NCI-H510A treated with DMSO at 0.1 percent for 48 hours (cell line): ENCODE measurements at places on chromosomes 1 and 21.

GRCh38 chr1:48681476-48682305 lies 95.0 kb downstream of the BEND5 start:
- DNase-seq: no peak

- DNase-seq: no peak
Measured at GRCh38 chr1:214550857-214551435, 456 bp downstream of the PTPN14 start.

DNA sequence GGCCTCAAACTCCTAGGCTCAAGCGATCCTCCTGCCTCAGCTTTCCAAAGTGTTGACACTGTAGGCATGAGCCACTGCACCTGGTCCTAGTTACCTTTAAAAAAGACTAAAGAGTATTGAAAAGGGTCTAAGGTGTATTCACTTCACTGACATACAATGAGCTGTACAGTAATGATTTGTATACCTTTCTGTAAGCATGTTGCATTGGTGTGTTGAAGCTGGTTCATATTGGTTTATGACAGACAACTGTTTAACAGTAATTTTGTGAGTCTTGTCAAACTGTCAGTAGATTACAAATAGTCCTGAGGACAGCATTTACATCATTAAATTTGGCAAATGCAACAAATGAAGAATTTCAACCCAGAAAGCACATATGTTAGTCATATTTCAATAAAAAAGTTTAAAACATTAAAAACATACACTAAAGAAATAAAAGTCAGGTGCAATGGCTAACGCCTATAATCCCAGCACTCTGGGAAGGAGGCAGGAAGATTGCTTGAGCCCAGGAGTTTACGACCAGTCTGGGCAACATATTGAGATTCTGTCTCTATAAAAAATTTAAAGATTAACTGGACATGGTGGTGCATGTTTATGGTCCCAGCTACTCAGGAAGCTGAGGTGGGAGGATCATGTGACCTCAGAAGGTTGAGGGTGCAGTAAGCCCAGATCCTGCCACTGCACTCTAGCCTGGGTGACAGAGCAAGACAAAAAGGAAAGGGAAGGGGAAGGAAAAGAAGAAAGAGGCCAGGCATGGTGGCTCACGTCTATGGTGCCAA lies 88.3 kb upstream of the HP1BP3 start:
- no peak for DNase-seq

DNA sequence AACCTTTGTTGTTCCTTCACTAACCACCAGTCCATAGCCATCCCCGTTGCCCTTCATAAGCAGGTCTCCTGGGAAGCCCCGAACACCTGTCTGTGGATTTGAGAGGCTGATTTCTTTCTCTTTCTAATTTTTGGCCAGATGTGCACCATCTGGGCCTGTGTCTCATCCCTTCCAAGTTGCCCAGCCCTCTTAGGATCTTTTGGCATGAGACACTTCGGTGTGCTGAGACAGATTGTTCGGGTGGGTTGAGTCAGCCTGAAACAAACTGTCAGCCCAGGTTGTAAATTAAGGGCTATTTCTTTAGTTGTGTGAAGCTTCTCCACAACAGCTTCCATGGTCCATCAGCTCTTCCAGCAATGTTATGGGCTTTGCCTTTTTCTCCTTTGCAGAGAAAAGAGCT lies 1.4 kb upstream of the DNAJC11 start:
- no peak for DNase-seq

GRCh38 chr1:109838838-109839240 lies 71.8 kb upstream of the CSF1 start:
- no peak for DNase-seq

DNA sequence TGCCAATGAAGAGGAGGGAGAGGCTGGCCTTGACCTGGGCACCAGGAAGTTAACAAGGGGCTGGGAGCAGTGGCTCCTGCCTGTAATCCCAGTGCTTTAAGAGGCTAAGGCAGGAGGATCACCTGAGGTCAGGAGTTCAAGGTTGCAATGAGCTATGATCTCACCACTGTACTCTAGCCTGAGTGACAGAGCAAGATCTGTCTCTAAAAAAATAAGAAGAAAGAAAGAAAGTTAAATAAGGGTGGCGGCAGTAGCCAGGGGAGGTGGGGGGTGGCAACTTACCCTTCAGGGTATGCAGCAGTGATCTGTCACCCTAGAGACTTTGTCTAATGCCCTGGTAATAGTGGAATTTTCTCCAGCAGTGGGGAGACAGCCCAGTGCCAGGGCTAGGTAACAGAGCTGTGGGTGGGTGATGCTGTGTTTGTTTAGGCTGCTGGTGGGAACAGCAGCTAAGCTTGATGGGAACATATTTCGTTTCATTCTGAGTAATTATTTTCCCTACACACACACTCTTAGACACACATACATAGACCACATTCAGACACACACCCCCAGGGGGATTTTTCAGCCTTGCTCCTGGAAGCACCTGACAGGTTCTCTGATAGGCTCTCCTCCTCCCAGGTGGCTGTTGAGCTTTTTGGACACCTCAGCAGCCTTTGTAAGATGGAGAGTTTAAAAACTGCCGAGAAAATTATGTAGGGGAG lies 11.3 kb upstream of the SYT6 start:
- no peak for DNase-seq

DNA sequence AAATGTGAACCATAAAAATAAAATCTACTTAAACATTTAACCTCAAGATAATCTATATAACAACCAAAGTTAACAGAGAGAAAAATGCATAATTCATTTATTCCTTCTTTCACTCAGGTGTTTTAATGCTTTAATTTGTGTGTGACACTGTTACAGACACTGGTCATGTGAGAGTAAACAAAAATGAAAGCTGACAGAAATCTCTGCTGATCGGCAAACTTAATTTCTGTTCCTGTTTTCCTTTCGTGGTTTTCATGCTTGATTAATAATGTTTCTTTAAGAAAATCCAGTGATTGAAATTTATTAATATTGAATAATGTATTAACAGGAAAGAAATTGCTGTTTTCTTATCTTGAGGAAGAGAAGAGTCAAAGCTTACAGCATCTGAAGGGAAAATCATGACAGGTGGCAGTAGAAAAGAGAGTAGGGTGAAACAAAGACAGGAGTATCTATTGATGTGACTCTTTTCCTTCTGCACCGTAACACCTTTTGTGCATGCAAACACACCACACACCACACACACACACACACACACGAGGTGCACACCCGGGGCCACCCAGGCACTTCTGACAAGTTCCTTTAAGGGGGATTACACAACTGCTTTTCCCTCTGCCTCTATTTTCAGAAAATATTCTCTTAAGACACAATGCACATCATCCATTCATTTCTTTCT lies 1.6 kb downstream of the OR2AK2 start:
- DNase-seq: no peak

GRCh38 chr1:97461782-97462181 lies 459.1 kb downstream of the DPYD start:
- peak; percentile 0 for DNase-seq

DNA sequence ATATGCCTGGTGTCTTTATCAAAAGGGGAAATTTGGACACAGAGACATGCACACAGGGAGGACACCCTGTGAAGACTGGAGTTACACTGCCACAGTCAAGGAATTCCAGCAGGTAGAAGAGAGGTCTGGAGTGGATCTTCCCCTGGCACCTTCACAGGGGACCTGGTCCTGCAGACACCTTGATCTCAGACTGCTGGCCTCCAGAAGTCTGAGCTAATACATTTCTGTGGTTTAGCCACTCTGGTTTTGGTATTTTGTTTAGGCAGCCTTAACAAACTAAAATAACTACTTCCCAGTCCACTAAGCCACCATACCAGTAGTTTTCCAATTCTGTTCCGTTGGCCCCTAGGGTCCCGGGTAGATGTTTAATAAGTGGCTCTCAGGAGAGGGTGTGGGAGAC lies 164.7 kb downstream of the SETD4 start:
- DNase-seq: no peak

GRCh38 chr1:111556325-111557037 lies 53.0 kb upstream of the ADORA3 start:
- DNase-seq: no peak

DNA sequence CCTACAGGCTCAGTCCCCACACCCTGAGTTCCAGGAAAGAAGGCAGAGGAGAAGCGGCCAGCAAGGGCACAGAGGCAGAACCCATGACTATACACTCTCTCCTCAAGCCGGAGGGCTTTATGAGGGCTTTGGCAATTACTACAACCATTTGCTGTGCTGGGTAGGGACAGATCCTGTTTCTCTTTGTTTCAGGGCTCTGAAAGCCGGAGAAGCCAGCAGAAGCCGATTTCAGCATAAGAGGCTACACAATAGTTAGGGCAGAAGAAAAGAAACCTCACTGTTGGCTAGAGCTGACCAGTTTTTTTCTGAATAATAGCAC lies 13.9 kb downstream of the GPR3 start:
- DNase-seq: no peak

DNA sequence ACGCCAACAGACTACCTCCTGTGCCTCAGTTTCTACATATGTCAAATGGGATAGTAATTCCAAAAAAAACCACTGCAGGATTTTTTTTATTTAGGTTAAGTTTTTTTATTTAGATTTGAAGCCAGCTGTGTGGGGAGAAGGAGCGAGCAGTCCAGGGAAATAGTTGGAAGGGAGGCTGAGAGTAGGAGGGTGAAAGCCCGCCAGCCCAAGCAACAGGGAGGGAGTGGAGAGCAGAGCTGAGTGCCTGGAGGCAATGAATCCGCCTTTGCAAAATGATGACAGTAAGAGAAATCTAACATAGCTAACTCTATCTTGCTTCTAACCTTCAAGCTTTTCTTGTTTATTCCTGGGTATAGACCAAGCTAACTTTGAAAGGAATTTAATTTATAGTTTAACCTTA lies 15.6 kb upstream of the C1orf198 start:
- no peak for DNase-seq

- no peak for DNase-seq
Measured at GRCh38 chr1:214857716-214858115, 224.8 kb upstream of the KCNK2 start.

- peak; percentile 75 for DNase-seq
Measured at GRCh38 chr1:185483664-185484450, 166.8 kb upstream of the IVNS1ABP start.

GRCh38 chr1:15007842-15008241 lies 145.7 kb upstream of the TMEM51 start:
- peak; percentile 25 for DNase-seq

DNA sequence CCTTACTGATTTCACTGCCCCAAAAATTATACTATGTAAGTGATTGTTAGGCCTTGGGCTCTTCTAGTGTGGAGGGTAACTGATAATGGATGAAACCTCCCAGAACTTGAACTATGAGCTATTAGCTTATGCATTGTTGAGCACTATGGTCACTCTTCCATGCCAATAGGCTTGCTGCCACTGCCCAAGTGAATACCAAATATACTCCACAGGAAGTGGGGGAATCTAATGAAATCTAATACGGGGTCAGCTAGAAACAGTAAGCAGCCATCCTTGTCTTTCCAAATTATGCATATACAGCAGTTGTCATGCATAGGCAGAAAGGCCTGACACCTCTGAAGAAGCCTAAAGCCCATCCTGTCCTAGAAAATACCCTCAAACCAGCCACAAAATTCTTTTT lies 198.7 kb upstream of the PTBP2 start:
- DNase-seq: no peak

DNA sequence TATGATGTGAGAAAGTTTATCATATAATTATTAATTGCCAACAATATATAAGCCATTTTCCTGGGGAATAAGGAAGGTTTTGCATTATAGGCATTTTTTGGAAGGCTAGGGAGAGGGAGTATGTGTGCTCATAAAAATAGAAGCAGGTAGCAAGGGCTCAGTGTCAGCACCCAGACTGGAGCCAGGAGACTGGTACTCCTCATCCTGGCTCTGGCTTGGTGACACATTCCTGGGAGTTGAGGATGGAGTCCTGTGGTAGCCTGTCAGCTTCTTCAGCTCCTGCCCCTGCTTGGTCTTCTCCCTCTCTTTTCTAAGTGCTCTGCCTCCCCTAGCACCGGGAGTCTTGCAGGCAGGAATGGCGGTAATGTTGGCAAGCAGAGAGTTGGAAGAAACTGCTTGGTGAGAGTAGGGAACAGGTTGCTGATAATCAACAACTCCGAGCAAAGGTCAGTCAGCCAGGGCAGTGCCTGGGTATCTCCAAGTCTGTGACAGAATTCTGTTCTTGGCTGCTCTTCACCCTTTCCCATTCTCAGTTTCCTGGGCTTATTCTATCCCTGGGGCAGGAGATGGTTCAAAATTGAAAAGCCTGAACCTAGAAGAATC lies 23.0 kb downstream of the GIPC2 start:
- DNase-seq: no peak

DNA sequence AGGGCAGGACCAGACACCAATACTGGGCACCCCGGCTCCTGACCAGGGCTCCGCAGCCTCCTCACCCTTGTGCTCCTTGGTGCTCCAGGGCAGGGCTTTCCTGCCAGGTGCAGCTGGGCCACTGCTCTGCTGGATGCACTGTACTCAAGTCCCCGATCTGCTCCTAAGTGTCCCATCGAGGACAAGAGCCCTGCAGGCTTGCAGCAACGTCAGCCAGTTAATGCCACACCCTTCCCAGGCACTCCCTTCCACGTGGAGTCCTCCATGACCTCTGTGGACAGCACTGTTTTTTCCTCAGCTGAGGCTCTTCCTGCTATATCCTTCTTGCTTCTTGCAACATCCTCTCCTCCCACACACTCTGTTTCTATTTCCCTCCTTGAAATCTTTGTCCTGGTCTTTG lies 94.0 kb upstream of the NGF start:
- DNase-seq: no peak

DNA sequence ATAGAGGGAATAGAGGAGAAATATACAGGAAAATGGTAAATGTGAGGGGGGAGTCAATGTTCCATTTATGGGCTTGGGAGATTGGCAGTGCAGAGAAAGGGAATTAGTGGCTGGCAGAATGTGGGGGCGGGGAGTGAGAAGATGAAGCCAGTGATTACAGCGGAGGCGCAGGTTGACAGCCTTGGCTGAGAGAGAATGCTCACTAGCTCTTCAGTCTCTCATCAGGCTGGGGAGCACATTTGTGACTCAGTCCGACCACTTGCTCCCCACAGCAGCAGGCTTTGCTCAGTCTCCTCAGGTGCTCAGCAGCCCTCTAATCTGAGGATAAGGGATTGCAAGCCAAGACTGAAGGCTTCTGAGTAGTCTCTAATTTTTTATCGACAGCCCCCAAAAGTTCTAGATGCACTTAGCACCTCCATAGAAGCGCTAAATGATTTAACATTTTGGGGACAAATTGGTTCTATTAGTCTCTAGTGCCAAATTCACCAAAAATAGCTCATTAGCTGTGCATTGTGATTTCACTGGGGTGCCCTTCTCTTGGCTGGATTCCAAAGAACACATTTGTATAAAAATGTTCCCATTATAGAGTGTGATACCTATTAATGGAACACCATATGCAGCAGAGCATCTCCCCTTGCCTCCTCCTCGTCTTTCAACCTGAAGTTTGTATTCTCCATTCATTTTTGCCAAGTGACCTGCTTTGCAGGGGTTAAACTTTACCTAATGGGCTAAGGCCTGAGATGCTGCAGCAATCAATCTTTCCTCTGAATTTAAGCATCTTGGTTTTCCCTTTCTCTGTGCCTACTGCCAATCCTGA lies 191.8 kb downstream of the ZNF326 start:
- DNase-seq: no peak
